Activated naive CD8-positive, alpha-beta T cell treated with anti-CD3 and anti-CD28 coated beads for 36 hours (primary cell): ENCODE measurements at places on chromosomes 2 and 18. TPM values are rescaled to one million over a fixed set of nuclear protein-coding genes. Genes with fewer than 3 reads are reported as not detected.

DNA sequence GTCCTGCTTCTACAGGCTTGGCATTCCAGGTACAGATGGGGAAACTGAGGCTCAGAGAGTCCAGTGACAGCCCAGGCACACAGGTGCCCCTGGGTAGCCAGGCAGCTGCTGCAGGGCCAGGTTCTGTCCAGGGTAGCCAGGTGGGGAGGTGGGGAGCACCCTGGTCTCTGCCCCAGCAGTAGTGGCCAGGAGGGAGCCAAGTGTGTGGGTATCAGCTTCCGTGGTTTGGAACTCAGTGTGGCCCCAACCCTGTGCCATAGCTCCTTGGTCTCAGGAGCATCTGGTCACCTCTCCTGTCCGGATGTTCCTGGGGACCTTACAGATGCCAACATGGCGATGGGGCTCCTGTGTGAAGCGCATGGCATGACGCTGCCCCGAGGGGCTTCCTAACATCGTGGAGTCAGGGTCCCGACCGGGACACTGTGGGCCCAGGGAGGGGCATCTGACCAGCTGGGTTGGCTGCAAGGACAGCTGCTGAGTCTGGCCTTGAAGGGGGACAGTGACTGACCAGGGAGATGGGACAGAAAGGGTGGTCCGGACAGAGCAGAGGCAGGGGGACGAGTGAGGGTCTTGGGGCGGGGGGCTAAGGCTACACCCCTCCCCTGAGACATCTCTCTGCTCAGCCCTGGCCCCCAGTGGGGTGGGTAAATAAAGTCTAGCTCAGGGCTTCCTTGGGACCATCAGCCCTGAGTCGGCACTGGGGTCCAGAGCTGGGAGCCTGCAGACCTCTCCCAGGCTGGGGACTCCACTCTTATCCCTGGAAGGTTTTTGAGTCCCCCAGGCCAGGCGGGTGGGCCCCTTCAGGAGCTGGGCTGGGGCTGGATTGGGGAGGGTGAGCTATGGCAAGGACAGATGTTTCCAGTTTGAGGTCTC, 76.0 kb upstream of the SMAD7 start:
- H3K27me3 ChIP-seq: peaks cover 3% of the 10 kb centered on the region
- DNase-seq: no peak

GRCh38 chr2:189558516-189559272, 21.9 kb downstream of the SLC40A1 start:
- H3K4me1 ChIP-seq: peaks cover 10% of the 10 kb centered on the region
- H3K27ac ChIP-seq: no peak overlapping the region
- no peak overlapping the region for H3K4me3 ChIP-seq

- no peaks in the 10 kb centered on the region for H3K36me3 ChIP-seq
- no peak for DNase-seq
- H3K4me3 ChIP-seq: no peak overlapping the region
- H3K27me3 ChIP-seq: peaks cover 51% of the 10 kb centered on the region
Measured at GRCh38 chr2:886072-887022, 64.3 kb upstream of the SNTG2 start.

- no peak for DNase-seq
- H3K36me3 ChIP-seq: no peaks in the 10 kb centered on the region
- H3K27me3 ChIP-seq: no peaks in the 10 kb centered on the region
- no peak overlapping the region for H3K27ac ChIP-seq
Measured at GRCh38 chr18:3916082-3916481, 466.1 kb downstream of the TGIF1 start.

DNA sequence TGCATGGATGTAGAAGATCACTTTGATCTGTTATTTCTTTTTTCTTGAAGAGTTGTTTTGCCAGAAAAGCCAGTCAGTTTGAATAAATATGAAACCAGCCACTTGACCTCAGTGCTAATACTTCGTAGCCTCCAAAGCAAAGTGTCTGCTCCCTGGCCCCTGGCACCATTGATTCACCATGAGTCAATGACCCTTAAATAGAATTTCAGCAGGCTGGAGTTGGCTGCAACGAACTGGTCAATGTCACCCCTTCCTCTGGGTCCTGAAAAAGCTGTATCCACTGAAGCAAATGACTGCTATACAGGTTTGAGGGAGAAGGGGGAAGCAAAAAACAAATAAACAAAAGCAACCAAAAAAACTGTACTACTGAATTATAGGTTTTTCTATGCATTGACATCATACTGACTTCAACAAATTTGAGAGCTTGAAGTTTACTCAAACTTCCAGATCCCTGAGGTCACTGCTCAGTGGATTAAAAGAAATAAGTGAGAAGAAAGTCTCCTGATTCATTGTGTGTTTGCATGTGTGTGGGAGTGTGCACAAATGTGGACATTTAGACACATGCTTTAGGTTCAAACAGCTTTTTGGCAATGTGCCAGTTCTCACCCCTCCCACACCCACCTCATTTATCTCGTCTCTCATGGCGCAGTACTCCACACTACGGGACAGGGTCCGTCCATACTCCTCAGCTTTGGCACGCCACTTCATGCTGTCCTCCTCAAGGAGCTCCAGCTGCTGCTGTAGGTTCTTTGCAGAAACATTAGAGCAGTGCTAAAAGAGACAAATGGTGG, 58.1 kb upstream of the TTN start:
- H3K36me3 ChIP-seq: peaks cover 4% of the 10 kb centered on the region
- H3K27ac ChIP-seq: no peak overlapping the region
- H3K27me3 ChIP-seq: no peaks in the 10 kb centered on the region

- H3K4me3 ChIP-seq: peak overlapping the region; percentile 86
- peak; percentile 47 for DNase-seq
- H3K36me3 ChIP-seq: peaks cover 35% of the 10 kb centered on the region
- H3K27me3 ChIP-seq: no peaks in the 10 kb centered on the region
- H3K27ac ChIP-seq: peak overlapping the region; percentile 93
Measured at GRCh38 chr2:32357318-32358110, 691 bp downstream of the BIRC6 start.

- no peak for DNase-seq
- H3K4me1 ChIP-seq: peaks cover 2% of the 10 kb centered on the region
- no peak overlapping the region for H3K27ac ChIP-seq
- no peak overlapping the region for H3K4me3 ChIP-seq
- no peaks in the 10 kb centered on the region for H3K36me3 ChIP-seq
Measured at GRCh38 chr2:86229221-86229620, 30.0 kb downstream of the MRPL35 start.

EPC2 gene
- total RNA-seq: 23.9 TPM

WDFY1 gene
- total RNA-seq: 26.7 TPM

GRB14 gene
- not detected for total RNA-seq

SPATA3 gene
- total RNA-seq: not detected

STON1 gene
- total RNA-seq: 0.62 TPM
